ENCODE measurements at places on chromosomes 13 and 19.

- peak overlapping the region; percentile 82 for H3K4me3 ChIP-seq
- H3K27ac ChIP-seq, result peak overlapping the region; percentile 67
- no peak for DNase-seq
- H3K36me3 ChIP-seq, result peaks cover 3% of the 10 kb centered on the region
- H3K4me1 ChIP-seq, result peaks cover 10% of the 10 kb centered on the region
- H3K27me3 ChIP-seq, result peaks cover 9% of the 10 kb centered on the region
These were observed 30.8 kb upstream of the RFC3 start for GRCh38 chr13:33787051-33787591.

DNA sequence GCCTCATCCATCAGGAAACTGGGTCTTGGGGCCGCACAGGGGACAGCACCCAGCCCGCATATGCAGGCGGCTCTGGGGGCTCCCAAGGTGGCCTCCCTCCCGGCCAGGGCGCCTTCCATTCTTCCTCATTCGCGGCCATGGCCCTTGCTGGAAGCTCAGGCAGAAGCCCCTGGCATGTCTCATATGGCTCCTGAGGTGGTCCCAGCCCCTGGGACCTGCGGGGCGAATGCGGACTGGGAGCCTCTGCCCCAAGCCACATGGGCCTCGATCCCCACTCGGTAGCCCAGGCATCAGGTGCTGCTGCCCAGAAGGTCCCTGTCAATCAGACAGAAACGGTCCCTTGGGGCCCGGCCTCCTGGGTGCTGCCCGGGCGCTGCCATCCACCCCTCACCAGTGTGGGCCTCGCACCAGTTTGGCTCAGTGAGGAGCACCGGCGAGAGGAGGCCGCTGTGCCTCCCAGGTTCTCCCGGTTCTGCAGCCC lies 301.6 kb downstream of the TEX29 start:
- H3K4me3 ChIP-seq, result no peak overlapping the region
- no peak for DNase-seq
- H3K27ac ChIP-seq, result no peak overlapping the region
- H3K36me3 ChIP-seq, result no peaks in the 10 kb centered on the region
- no peaks in the 10 kb centered on the region for H3K27me3 ChIP-seq

GRCh38 chr13:75366380-75367280 lies 115.3 kb downstream of the TBC1D4 start:
- H3K27me3 ChIP-seq, result peaks cover 4% of the 10 kb centered on the region
- no peak for DNase-seq
- H3K4me3 ChIP-seq, result no peak overlapping the region
- peaks cover 6% of the 10 kb centered on the region for H3K4me1 ChIP-seq
- H3K27ac ChIP-seq, result no peak overlapping the region

DNA sequence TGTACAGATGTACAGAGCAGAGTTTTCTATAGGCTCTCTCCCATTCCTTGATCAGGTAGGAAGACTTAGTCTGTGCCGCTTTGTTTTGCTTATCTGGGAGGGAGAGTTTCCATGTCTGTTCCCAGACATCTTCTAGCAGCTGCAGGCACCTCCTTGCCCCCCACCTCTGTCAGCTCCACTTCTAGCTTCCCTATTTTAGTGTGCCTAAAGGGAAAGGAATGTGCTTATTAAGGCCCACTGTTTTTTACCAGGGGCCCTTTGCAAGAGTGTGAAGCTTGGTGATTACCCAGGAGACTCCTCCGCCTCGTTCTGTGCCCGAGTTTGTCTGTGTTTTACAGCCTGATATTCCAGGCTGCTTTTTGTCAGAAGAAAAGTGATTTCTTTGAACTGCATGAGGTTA lies 1984.4 kb downstream of the OLFM4 start:
- no peaks in the 10 kb centered on the region for H3K4me1 ChIP-seq
- no peak overlapping the region for H3K4me3 ChIP-seq
- no peak for DNase-seq
- H3K27ac ChIP-seq, result no peak overlapping the region

DNA sequence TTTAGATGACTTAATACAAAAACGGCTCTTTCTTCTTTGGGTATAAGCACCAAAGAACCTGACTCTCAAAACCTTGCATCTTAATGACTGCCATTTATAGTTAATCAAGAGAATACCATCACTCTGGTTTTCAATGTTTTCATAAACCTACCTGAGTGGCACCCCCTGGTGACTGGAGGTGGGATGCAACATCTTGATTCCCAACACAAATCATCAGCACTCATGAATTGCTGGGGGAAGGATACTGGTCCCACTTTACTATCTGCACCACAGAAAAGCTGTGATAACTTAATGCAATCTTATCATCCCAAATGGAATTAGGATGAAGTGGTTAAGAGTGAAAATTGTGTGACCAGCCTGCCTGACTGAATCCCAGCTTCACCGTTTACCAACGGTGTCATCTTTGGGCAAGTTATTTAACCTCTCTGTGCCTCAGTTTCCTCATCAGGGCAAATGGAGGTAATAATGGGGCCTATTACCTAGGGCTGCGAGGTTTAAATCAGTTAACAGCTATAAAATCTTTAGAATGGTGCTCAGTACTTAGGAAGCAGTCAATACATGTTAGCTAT lies 366.4 kb downstream of the KLF12 start:
- peaks cover 49% of the 10 kb centered on the region for H3K4me1 ChIP-seq
- no peaks in the 10 kb centered on the region for H3K27me3 ChIP-seq
- DNase-seq, result no peak
- peaks cover 29% of the 10 kb centered on the region for H3K36me3 ChIP-seq

DNA sequence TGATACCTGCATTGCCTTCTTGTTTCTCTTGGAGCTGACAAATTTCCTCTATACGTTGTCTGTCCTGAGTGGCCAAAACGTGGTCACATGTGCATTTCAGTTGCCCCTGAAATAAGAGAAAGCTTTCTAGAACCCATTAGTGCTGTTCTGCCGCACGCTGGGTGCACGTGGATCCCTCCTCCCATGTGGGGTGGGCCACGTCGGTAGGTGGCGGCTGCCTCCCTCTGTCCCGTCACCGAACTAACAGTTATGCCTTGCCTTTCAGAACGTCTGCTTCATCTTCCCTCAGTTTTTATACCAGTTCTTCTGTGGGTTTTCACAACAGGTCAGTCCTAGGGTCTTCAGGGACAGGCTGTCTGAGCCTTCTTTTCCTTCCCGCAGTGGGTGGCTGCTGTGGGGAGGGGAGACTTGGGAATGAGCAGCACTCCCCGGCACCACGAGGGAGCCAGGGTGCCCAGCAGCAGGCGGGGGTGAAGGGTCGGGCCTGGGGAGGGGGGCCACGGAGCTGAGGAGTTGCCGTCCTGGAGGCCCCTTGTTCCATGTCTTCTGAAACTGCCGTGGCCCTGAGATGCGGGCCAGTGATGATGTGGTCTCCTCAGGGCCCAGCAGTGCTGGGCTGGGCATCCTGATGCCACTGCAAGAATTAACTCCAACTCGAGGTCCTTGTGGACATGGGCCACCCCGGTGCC lies 109.7 kb upstream of the MCF2L start:
- no peak overlapping the region for H3K4me3 ChIP-seq
- H3K27ac ChIP-seq, result no peak overlapping the region
- peaks cover 22% of the 10 kb centered on the region for H3K36me3 ChIP-seq
- H3K4me1 ChIP-seq, result peaks cover 13% of the 10 kb centered on the region

- no peak for DNase-seq
- no peak overlapping the region for H3K27ac ChIP-seq
- no peaks in the 10 kb centered on the region for H3K27me3 ChIP-seq
- H3K36me3 ChIP-seq, result no peaks in the 10 kb centered on the region
- H3K4me1 ChIP-seq, result peaks cover 7% of the 10 kb centered on the region
These were observed 111.3 kb downstream of the ZDHHC20 start for GRCh38 chr13:21347753-21348318.

- no peaks in the 10 kb centered on the region for H3K4me1 ChIP-seq
- no peak overlapping the region for H3K27ac ChIP-seq
These were observed 303.9 kb downstream of the SLITRK5 start for GRCh38 chr13:87975035-87975434.

- no peaks in the 10 kb centered on the region for H3K36me3 ChIP-seq
- H3K4me1 ChIP-seq, result no peaks in the 10 kb centered on the region
- no peaks in the 10 kb centered on the region for H3K27me3 ChIP-seq
- H3K27ac ChIP-seq, result no peak overlapping the region
These were observed 600 bp upstream of the CAPN12 start for GRCh38 chr19:38744874-38745273.

- peak overlapping the region; percentile 41 for H3K4me3 ChIP-seq
- H3K36me3 ChIP-seq, result peaks cover 15% of the 10 kb centered on the region
- H3K4me1 ChIP-seq, result peaks cover 44% of the 10 kb centered on the region
- DNase-seq, result no peak
These were observed 24.4 kb downstream of the ELF1 start for GRCh38 chr13:40994581-40995230.

- DNase-seq, result no peak
- peak overlapping the region; percentile 81 for H3K27ac ChIP-seq
These were observed 37.4 kb downstream of the NAXD start for GRCh38 chr13:110652764-110653163.

DNA sequence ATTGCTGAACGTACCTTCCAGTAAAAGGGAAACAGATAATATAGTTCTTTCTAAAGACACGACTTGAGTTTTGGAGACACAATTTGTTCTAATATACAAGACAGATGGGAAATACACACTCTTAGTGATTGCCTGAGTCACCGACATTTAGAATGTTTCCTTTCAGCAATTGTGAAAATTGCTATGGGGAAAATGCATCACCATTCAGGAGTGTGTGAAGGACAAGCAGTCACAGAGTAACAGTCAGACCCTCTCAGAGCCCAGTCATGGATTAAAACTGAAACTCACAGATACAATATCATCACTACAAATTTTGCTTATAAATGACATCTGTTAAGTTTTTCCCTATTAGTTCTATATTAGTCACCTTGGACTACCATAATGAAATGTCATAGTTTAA lies 286.1 kb downstream of the SPRY2 start:
- no peak overlapping the region for H3K4me3 ChIP-seq
- H3K4me1 ChIP-seq, result peaks cover 7% of the 10 kb centered on the region
- no peak overlapping the region for H3K27ac ChIP-seq
- no peak for DNase-seq
- no peaks in the 10 kb centered on the region for H3K27me3 ChIP-seq
- no peaks in the 10 kb centered on the region for H3K36me3 ChIP-seq

DNA sequence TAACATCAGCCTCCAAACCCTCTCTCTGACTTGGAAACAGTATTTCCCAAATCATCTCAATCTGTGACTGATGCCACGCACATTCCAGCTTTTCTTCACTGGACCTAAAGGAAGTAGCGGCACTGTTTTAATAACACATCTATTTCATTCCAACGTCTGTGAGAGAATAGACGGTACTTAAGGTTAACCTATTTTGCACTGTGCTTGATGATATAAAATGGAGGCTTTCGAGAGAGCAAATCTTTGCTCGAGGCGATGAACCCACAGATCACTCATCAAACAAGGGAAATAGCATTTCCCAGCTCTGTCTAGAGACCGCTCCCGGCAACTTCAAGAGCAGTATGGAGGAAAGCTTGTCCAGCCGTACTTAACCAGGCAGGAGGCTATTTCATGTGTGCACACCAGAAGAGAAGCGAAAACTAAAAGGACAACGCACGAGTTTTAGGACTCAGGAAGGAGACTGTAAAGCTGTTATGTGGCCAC lies 2.9 kb downstream of the UBL3 start:
- no peak for DNase-seq
- no peaks in the 10 kb centered on the region for H3K27me3 ChIP-seq
- H3K36me3 ChIP-seq, result no peaks in the 10 kb centered on the region
- H3K27ac ChIP-seq, result peak overlapping the region; percentile 51
- H3K4me1 ChIP-seq, result peaks cover 31% of the 10 kb centered on the region

- H3K36me3 ChIP-seq, result peaks cover 10% of the 10 kb centered on the region
- peak overlapping the region; percentile 97 for H3K27ac ChIP-seq
- peak; percentile 60 for DNase-seq
- H3K4me1 ChIP-seq, result peaks cover 50% of the 10 kb centered on the region
These were observed 1.5 kb upstream of the ELOF1 start for GRCh38 chr19:11560404-11561051.

DNA sequence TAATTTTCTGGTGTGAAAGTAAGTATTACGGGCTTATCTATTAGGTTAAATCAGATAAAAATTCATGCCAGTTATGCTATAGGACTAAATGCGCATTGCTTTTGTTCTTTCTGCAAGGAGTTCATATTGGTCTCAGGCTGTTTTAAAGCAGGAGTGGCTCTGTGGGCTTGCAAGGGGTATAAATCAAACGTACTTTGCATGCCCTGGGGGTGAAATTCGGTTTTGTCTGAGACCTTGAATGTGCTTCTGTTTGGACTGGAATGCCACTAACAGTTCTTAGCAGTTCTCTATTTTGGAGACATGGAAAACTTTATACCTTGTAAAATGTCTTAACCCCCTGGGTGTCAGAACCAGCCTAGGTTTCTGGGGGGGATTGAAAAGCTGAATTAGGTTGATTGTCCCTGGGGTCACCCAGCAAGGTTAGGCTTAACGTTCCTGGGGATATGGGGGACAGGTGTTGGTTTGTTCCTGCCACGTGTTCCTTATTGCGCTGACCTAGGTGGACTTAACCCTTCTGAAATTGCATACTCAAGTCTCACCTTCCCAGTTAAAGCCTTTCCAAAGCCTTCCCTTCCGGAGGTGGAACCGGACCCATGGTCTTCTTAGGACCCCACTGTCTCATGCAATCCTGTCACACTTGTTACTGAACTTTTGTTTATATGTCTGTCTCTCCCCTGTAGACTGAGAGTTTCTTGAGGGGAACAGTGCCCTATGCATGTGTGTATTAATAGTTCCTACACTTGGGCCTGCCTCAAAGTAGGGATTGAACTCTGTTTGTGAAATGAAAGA lies 182.2 kb downstream of the LMO7 start:
- H3K4me1 ChIP-seq, result no peaks in the 10 kb centered on the region
- no peaks in the 10 kb centered on the region for H3K27me3 ChIP-seq
- H3K36me3 ChIP-seq, result peaks cover 11% of the 10 kb centered on the region
- no peak for DNase-seq

DNA sequence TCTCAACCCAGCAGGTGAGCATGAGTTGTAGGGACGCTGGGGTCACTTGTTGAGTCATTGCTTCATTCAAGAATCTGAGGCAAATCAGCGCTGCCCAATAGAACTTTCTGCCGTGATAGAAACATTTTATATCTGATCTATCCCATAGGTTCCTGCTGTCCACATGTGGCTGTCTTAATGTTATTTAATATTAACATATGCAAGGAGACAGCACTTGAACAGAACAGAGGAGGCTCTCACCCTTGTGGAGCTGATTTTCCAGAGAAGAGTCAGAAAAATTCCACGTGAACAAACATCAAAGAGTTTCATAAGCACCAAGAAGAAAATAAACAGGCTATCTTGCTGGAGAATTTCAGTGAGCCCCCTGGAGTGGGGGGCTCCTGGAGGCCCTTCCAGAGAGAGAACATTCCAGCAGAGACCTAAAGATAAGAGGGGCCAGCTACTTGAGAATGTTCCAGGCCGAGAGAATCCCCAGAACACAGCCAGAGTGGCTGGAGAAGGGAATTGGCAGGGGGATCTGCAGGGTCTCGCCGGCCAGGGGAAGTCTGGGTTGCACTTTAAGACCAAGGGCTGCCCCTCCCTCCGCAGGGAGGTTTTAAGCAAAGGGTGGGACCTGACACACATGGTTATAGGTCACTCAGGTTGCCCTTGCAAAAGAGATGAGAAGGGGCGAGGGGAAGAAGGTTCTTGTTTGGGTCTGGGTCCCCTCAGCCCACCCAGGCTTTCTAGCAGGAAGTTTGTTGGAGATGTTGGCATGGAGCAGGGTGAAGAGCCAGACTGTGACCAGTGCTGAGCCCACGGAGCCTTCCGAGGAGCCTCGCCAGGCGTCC lies 135.7 kb downstream of the CRYL1 start:
- peaks cover 3% of the 10 kb centered on the region for H3K36me3 ChIP-seq
- H3K27ac ChIP-seq, result no peak overlapping the region
- no peak for DNase-seq
- no peak overlapping the region for H3K4me3 ChIP-seq
- no peaks in the 10 kb centered on the region for H3K27me3 ChIP-seq
